ENCODE measurements at places on chromosomes 5 and 9.

DNA sequence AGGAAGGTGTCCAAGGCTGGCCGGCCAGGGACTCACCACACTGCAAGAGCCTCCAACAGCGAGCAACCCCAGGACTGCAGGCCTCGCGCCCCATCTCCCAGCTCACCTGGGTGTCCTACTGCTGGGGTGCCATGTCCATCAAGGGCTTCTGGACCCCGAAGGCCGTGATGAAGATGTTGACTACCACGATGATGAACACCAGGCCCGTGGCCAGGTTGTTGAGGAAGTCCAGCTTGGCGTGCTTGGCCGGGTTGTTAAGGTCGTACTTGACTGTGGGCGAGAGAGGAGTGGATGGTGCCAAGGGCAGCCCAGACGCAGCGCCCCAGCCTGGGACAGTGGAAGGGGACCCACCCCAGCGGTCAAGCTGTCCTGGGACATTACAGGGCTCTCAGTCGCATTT is 9.3 kb downstream of the NINJ1 start:
- no peak for DNase-seq

DNA sequence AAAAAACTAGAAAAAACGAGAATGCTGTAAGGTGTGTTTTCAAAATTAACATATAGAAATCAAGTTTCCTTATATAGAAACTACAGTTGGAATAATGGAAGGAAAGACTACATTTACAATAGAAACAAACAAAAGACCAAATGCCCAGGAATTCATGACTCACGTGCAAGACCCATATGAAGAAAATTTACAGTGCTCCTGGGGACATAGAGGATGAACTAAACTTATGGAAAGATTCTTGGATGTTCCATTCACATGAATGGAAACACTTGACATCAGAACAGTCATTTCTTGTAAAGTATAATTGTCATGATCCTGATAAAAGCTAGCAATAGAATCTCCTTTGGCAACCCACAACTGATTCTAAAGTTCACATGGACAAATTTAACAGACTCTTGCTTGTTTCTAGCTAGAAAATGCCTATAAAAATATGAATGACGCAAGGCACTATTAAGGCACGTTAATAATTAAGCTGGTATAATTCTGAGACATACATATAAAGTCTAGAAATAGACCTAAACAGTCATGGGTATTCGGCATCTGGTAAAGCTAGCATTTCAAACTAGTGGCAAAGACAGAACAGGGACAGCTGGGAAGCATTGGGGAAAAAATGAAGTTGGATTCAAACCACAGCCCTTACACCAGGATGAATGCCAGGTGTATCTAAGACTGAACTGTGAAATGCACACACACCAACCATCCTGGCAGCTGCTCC is 5.1 kb upstream of the ZFP62 start:
- DNase-seq: peak; percentile 2

- no peak for DNase-seq
These were observed 403 bp downstream of the KIF2A start for GRCh38 chr5:62306323-62306895.

DNA sequence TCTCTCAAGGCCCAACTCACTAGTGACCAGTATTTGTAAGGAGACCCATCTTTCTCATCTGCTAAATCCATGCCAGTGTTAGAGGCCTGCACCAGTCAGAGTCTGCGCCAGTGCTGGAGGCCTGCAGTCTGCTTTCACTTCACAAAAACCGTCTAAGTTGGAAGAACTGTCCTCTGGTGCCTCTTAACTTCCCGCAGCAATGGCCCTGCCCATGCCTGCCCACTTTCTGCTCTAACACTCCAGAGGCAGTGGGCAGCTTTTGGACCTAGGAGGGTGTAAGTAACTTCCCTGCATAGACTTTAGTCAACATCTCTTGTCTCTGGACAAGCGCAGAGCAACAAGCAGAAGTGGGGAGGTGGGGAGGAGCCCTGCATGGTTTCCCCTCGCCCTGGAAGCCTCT is 152.9 kb downstream of the AUH start:
- DNase-seq: no peak

DNA sequence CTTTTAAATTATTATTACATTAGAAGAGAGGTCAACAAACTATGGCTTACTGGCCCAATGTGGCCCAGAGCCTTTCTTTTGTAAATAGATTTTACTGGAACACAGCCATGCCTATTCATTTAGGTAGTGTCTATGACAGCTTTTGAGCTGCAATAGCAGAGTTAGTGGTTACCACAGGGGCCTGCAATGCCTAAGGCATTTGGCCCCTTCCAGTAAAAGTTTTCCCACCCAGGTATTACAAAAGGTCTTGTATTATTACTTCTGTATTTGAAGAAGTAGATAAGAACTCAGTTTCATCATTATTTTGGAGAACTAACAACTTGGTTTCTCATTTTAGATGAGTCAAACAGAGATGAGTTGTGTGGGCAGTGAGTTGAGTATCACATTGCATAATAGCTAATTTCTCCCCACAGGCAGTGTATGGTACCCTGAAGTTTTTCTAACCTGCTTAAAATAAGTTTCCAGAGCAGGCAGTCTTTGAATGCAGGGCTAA is 9.5 kb downstream of the MTRR start:
- DNase-seq: no peak

DNA sequence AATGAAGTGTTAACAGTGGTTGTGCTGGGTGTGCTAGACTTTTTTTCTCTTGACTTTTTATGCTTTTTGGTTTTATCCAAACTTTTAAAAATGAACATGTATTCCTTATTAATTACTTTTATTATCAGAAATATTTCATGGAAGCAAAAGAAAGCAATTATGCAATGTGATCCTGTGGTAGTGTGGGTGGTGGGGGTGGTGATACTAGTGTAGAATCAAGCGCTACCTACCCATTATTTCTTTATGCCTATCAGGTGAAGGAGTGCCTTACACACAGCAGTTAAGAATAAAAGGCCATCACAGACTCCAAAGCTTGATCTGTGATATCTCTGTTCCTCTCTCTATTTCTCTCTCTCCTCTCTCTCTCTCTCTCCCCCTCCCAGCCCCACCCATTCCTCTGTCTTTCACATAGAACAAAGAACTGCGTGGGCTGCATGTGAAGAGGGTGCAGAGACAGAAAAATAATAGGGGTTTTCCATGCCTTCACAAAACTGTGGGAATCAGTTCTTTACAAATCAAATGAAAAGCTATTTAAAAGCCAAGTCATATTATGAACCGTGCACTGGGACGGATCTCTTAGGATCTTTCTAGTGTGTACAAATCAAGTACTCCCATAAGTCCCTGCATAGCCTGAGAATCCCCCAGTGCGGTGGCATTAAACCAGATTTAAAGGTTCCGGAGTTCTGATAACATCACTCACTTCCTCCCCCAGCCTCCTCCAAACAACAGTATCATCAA is 351.2 kb downstream of the RAB3C start:
- DNase-seq: no peak

GRCh38 chr5:11252523-11252922 is 491.5 kb upstream of the DAP start:
- DNase-seq: no peak

GRCh38 chr5:18334949-18335348 is 700.7 kb downstream of the TAF11L14 start:
- no peak for DNase-seq

- no peak for DNase-seq
These were observed 282.5 kb downstream of the ZSWIM6 start for GRCh38 chr5:61614606-61615005.

- DNase-seq: no peak
These were observed 123.9 kb downstream of the SEC61B start for GRCh38 chr9:99345942-99346341.
